ENCODE measurements at places on chromosomes 16 and 17.

GRCh38 chr16:79229361-79229760, 371.2 kb downstream of the MAF start:
- DNase-seq: no peak

DNA sequence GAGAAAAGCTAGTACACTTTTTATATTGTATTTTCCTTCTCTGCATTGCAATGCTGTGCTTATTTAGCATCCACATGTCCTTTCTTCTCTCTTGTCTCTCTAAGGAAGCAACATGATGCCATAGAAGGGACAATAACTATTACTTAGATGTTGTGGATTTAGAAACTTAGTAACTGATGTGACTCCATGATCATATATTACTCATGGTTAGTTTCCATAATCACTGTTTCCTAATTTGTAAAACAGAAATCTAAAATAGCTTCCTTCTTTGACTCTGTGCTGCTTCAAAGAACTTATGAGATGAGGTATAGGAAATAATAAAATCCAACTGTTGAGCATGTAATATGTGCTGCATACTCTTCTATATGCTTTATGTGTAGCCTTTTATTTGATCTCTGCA, 6.6 kb upstream of the ABCA5 start:
- no peak for DNase-seq

DNA sequence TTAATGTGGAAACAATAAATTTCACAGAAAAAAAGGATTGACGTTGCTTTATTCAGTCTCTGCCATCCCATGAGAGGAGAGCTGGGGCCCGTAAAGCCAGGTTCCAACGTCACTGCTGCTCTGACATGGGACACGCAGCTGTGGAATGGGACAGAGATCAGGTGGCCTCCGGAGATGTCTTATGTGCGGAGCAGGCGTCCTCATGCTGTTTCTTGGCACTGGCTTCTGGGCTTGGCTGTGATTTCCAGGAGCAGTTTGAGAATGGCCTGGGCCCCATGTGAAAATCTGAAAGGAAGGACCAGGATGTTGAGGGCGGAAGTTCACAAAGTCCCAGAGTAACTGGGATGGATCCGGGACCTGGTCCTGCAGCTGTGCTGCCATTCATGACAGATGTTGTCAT, 32.4 kb downstream of the NDEL1 start:
- no peak for DNase-seq

DNA sequence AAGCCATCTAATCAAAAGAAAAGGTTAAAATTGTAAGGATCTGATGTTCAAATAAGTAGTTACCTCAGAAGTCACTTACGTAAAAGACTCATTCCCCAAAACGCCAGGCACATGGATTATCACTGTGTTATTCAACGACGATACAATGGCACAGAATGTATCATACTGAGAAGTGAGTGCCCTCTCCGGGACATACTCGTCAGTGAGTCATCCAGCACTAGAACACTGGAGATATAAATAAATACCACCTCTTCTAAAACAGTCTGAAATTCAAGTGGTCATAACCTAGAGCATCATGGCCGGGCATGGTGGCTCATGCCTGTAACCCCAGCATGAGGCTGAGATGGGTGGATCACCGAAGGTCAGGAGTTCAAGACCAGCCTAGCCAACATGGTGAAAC, 24.9 kb downstream of the USP31 start:
- no peak for DNase-seq

DNA sequence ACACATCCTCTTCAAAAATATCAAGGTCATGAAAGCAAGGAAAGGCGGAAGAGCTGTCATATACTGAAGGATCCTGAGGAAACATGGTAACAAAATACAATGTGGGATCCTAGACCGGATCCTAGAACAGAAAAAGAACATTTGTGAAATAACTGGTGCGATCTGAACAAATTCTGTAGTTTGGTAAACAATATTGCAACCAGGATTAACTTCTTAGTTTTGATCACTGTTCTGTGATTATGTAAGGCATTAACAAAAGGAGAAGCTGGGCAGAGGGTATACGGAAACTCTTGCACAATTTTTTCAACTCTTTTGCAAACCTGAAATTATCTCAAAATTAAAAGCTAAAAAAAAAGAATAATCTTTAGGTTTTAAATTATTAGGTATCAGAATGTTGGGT, 109.7 kb downstream of the TRIM37 start:
- no peak for DNase-seq

GRCh38 chr17:16929035-16929680, 42.8 kb downstream of the TNFRSF13B start:
- DNase-seq: no peak

DNA sequence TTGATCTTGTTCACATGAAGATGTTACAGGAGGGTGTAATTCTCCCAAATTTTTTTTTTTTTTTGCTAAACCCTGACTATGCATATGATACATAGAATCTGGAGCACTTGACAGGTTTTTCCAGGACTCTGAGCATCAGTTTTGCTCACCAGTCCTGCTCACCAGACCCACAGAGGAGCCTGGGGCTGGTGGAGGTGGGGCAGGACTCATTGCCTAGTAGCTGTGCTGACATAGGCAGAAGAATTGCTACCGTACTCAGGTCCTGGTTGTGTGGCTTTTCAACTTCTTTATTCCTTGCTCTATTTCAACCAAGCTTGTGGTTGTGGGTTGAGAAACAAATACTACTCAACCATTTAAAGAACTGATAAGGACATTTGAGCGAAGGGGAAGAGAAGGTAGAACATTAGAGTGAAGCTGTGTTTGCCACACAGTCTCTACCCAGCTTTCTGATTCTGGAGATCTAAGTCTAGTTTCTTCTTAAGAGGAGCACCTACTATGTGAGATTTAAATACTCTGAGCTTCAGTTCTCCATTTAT, 212.4 kb downstream of the UTP18 start:
- no peak for DNase-seq
